Femur (tissue), 1 donor: ENCODE measurements at places on chromosomes 12 and 14.

DNA sequence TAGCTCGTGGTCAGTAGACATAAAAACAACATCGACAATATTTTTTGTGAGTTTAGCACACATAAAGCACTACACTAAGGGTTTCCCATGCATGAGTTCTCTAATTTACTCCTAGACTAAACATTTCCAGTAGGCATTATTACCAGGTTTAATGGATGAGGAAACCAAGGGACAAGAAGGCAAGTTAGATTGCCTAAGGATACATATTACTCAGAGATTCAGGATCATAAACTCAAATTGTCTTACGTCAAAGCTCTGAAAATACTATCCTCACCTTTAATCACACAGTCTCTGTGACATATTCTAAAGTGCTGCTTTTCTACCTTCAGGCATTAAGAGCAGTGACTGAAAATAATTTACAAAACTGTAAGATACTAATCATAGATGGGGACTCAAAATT is 655.3 kb downstream of the SLC16A7 start:
- no peak for DNase-seq

GRCh38 chr12:53381731-53382630 is 2.0 kb downstream of the SP1 start:
- DNase-seq, result peak; percentile 44

DNA sequence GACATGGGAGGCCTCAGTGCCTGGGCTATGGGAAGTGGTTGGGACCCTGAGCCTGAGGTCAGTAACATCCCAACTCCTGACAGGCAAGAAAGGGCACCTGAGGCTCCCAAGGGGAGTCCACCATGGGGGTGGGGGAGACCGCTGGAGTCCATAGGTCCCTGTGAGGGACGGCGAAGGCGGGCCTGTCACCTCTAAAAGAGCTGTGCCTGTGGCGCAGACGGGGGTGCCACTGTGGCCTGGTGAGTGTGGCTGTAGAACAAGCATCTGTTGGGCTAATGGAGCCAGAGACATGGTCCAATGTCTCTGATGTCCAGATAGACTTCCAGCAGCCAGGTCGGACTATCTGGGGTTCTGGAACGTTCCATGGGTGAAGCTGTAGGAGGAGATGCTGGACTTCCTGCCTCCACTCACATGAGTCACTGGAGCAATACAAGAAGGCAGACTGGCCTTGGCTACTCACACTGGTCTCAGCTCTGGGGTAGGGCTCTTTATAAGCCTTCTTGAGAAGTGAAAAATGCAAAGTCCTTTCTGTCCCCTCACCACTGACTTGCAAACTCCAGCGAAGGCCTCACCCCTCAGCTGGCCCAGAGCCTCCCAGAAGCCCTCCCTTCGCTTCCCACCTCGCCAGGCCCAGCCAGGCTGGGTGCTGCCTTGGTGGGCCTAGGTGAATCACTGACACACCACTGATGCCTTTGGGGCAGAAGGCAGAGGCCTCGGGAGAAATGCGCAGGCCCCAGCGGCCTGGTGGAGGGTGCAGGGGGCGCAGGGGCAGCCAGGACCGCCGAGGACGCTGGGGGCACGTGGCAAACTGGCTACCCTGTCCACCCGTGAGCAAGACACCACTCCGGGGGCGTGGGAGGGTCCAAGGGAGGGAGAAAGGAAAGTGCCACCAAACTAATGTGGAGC is 1.1 kb upstream of the TRAF3 start:
- no peak for DNase-seq

GRCh38 chr12:14219156-14219555 is 146.3 kb upstream of the ATF7IP start:
- DNase-seq, result no peak

DNA sequence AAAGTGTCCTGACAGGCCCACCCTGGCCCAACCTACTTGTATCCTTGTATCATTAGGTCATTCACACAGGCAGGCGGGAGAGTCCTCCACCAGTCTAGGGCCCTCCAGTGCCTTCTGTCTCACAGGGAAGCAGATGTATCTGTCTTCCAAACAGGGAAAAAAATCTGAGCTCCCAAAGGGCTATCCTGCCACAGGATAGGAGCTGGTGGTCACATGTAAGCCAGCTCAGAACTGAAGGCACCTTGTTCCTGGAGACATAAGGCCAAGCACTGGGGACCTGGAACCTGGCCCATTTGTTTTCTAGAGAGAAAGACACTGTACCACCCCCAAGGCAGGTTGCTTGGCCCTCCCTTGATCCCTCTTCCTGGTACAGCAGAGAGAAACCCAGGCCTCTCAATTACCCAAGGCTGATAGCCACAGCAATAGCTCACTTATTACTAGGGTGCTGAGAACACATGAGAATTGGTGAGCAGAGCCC is 19.4 kb upstream of the PLEKHH1 start:
- no peak for DNase-seq

GRCh38 chr14:30906752-30907658 is 32.6 kb downstream of the COCH start:
- DNase-seq, result no peak

DNA sequence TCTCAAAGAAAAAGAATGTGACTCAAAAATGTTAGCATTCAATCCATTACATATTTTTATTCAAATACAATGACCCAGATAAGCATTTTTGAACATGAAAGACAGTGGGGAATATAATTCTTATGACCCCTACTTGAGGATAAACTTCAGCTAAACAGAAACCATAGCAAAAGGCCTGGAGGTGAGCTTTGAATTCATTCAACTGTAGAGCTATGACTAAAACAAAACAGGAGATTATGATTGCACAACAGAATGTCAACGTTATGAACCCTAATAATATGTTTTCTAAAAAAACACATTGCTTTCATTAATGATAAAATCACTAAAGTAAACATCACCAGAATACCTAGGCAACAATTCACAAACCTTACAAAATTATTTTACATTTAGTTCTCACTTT is 27.8 kb downstream of the EFCAB11 start:
- DNase-seq, result no peak

GRCh38 chr12:53053218-53054111 is 3.6 kb downstream of the TNS2 start:
- DNase-seq, result peak; percentile 57

GRCh38 chr14:77053046-77053841 is 24.7 kb upstream of the IRF2BPL start:
- peak; percentile 89 for DNase-seq

DNA sequence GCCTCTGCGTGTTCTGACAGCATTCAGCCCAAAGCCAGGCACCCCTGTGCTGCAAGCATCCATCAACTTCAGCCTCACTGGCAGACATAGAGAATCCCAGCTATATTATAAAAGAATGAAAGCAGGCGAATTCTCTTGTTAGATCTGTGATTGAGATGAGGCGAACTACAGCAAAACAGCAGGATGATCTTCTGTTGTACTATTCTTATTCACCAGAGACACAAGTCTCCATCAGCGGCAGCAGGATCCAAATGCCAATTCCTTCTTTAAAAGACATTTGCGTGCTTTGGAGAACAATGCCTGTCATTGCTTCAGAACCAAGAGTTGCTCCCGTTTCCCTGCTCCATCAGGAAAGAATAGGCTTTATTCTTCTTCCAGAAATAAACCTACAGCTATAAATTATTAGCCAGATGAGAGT is 188.9 kb downstream of the SLC41A2 start:
- no peak for DNase-seq

- DNase-seq, result no peak
Measured at GRCh38 chr12:6361834-6362233, 13.5 kb downstream of the SCNN1A start.

GRCh38 chr12:104784592-104784991 is 173.5 kb downstream of the SLC41A2 start:
- DNase-seq, result no peak

DNA sequence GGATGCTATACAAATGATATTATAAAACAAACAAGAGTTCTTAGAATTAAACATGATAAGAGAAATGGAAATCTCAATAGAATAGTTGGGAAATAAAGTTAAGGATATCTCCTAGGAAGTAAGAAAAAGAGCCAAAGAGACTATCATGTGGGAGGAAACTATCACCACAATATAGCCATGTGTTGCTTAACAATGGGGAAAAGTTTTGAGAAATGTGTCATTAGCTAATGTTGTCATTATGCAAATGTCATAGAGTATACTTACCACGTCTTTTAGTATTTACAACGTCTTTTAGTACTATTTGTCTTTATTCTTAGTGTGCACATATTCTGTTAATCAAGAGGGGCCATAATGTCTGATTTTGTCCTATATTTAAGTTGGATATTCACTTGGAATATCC is 58.7 kb downstream of the ZNF641 start:
- no peak for DNase-seq

GRCh38 chr14:59869381-59870255 is 958 bp downstream of the RTN1 start:
- no peak for DNase-seq

DNA sequence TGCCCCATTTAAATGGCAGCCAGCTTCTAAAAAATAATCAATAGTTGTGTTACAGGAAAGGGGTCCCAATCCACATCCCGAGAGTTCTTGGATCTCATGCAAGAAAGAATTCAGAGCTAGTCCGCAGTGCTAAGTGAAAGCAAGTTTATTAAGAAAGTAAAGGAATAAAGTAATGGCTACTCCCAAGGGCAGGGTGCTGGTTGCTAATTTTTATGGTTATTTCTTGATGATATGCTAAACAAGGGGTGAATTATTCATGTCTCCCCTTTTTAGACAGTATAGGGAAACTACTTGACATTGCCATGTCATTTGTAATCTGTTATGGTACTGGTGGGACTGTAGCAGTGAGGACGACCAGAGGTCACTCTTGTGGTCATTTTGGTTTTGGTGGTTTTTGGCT is 591.3 kb downstream of the LRFN5 start:
- DNase-seq, result no peak

DNA sequence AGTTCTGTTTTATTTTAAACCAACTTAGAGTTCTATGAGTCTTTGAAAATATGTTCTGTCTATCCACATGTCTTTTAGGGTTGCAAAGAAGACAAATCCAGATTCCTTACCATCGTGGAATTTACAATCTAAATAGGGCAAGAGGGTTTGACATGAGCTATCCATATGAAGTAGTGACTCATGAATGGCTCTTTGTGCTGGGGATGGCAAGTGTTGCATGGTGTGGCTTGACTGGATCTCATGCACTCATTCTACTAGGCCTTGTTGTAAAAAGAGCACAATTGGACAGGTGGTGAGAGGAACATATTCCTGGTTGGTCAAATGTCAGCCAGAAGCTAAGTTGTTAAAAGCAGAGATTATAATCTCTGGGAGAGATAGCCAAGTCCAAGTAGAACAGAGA is 509.1 kb downstream of the DIO2 start:
- DNase-seq, result no peak

GRCh38 chr14:66471584-66471983 is 14.6 kb upstream of the CCDC196 start:
- DNase-seq, result no peak

DNA sequence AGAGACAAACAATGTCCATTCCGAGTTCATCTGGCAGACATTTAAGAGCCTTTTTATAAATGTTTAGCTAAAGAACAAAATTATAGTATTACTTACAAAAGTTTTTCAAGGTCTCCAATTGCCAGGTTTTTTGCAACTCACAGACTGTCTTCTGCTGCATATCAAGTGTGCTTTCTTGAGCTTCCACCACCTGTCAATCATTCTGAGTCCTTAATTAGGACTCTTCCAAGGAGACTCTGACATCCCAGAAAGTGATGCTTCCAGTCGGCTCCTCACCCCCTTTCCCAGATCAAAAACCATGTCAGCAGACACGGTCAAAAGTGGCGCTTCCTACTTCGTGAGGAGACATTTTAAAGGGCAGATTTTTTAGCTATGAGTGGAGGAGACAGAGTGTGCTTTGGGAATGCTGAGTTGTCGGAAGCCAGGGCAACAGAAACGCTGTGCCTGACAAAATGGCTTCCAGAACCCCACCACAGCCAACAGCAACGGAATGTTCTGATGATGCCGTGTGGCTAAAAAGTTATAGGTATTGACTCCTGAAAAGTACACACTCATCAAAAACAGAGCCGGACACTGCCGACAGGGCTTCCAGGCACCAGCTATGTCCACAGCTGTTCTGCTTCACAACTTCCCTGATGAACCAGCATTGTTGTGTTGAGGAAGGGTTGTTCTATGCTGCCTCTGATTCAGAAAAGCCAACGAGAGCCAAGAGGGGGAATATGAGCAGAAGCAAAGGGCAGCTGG is 116.1 kb upstream of the SLC35F4 start:
- no peak for DNase-seq

GRCh38 chr14:70782361-70782760 is 27.0 kb downstream of the MAP3K9 start:
- DNase-seq, result no peak

GRCh38 chr14:74085828-74086227 is 1.1 kb downstream of the LIN52 start:
- DNase-seq, result no peak

DNA sequence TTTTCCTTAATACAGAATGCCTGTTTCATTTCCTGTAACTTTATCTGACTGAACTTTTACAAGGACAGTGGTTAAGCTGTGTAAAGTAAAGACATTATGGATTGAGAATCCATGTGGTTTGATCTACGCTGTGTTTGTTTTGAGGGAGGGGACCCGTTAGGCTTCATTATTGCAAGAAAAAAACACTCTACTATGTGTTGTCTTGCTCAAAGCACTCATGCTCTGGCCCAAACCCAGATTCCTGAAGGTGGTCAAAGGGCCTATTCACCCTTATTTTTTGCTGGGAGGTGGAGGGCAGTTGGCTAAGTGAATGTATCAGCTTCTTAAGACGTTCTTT is 11.9 kb downstream of the RNF10 start:
- DNase-seq, result no peak

DNA sequence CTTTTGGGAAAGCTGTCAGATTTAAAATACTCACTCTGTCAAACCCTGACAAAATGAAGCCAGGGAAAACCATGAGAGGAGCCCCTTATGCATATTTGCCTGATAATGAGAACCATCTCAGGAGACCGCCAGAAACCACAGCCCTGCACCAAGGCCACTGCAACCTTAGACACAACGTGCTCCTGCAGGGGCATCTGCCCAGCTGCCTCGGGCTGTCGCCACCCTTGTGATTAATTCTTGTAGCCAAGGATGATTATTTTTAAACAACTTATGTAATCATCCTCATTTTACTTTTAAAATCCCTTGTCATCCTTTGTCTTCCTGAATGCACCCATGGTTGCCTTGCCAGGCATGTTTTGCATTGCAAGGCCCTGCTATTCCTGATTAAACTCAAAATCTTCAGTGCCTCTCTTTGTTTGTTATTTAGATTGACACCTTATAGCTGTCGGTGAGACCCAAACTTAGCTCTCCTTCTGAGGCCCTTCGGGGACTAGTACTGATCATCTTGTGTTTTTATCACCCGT is 766.4 kb upstream of the TMEM132C start:
- no peak for DNase-seq

DNA sequence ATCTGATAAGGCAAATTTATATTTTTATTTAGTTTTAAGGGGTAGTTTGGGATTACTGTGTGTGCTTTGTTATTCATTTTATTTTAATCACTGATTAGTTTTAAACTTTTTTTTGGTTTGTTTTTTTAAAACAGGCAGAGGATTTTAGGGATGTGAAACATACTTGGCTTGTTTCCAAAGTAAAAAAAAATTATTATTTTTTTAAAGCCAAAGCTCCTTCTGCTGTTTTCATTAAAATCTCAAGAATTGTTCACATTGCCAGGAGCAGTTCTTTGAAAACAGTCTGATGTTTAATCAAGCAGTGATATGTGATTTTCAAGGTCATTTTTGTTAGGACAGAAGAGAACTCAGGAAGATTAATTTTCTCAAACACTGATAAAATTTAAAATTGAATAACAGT is 11.2 kb downstream of the TTC8 start:
- no peak for DNase-seq
